NCI-H69 (cell line): ENCODE measurements at places on chromosomes 4 and X.

- DNase-seq, result no peak
Measured at GRCh38 chrX:16610121-16610621, 39.8 kb upstream of the S100G start.

GRCh38 chr4:66252291-66252690, 582.0 kb upstream of the EPHA5 start:
- DNase-seq, result peak; percentile 10

- no peak for DNase-seq
Measured at GRCh38 chr4:152972821-152973628, 36.9 kb downstream of the FHDC1 start.

DNA sequence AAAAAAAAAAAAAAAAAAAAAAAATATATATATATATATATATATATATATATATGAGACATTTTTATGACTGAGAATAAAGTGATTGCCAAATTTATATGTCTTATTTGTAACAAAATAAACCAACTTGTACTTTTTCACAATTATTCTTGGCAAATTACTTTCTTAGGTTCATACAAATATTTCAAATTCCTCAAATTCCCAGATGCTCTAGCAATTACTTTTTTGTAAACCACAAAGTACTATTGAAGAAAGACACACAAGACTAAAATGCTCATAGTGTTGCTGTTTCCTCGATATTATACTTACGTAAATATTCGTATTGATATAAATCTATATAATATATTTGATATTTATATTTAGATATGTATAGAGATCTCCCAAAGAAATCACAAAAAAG, 390.0 kb downstream of the FAT4 start:
- DNase-seq, result no peak

- no peak for DNase-seq
Measured at GRCh38 chr4:7185487-7186030, 6.8 kb upstream of the SORCS2 start.

DNA sequence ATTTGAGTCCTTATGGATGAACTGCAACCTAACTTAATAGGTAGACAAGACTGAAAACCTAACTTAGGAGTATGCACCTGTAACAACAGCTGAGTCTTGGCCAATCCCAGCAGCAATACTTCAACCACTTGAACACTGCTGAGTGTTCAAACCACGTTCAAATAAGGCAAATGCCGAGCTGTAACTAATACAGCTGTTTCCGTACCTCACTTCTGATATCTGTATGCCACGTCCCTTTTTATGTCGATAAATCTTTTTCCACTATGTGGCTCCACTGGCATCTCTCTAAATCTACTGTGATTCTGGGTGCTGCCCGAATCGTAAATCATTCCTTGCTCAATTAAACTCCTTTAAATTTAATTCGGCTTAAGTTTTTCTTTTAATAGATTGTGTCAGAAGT, 459.7 kb downstream of the INPP4B start:
- no peak for DNase-seq

DNA sequence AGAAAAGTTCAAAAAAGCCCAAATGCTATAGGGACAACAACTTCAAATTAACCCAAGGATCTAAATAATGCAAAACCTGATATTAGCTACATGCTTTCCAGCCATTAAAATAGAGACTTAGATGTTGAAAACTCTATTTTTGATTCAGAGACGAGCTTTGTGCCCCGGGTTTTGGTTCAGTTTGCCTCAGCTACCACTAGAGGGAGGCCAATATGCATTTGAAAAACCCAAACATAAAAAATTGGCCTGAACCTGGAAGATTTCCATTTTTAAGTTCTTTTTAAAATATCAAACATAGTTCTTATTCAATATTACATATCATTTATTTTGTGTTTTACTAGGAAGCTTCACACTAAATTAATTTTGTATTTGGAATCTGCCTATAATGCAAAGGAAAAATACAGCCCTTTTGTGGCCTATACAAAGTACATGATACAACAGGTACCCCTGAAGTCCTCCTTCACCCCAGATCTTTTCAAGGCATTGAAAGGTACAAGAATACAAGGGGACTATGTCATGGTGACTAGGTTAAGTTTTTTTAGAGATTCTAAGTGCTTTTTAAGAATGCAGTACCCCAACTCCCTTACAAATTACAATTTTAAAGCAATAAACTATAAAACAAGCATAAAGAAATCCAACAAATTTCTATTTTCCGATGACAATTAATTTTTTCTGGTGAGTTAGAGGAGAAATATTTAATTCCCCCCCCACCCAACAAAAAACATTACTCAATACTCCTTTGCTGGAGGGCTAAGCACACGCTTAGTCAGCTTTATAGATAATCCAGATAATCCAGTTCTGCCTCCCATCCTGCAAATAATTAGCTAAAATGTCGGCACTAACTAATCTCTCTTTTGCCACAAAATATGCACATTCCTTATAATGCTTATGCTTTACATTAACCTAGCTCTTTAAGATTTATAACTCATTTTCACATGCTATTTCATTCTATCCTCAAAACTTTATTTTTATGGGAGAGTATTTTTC, 97.7 kb upstream of the PTPN13 start:
- peak; percentile 48 for DNase-seq

- no peak for DNase-seq
Measured at GRCh38 chrX:55213381-55213780, 6.8 kb upstream of the PAGE5 start.

GRCh38 chrX:148580016-148580415, 79.6 kb downstream of the AFF2 start:
- DNase-seq, result no peak

- DNase-seq, result peak; percentile 79
Measured at GRCh38 chr4:87007528-87008446, 73.0 kb downstream of the AFF1 start.

DNA sequence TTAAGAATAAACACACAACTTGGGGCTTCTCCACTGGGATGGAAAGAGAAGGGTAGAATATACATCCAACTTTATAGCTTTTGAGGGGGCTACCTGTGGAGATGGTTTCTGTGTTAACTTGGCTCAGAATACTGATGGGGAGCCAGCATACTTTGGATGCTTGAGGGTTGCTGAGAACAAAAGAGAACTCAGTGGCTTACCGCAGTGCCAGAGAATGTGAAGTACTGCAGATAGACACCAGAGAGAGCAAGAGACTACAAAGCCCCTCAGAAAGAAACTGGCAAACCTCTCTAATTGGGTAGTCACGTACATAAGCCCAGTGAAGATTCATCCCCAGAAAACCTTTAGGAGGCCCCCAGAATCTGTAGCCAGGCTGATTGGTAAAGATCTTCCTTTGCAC, 214.4 kb downstream of the DCHS2 start:
- DNase-seq, result no peak

GRCh38 chr4:122524176-122524575, 67.7 kb upstream of the IL2 start:
- DNase-seq, result no peak

- DNase-seq, result no peak
Measured at GRCh38 chr4:176359590-176359989, 39.8 kb downstream of the SPCS3 start.

DNA sequence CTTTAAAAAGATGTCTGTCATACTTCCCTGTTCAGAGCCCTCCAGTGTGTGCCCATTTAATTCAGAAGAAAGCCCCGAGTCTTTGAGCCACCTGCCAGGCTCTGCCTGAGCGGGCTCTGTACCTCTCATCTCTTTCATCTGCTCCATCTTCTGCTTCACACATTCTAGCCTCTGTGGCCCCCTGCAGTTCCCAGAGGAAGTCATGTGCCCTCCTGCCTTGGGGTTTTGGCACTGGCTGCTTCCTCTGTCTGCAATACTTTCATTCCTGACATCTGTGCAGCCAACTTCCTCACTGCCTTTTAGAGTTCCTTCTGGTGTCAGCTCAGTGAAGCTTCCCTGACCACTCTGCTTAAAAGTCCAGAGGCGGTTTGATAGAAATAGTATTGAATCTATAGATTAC, 6.2 kb upstream of the STK32B start:
- no peak for DNase-seq

- DNase-seq, result no peak
Measured at GRCh38 chrX:35858906-35859305, 60.6 kb upstream of the CFAP47 start.

GRCh38 chrX:19743386-19743785, 144.0 kb downstream of the SH3KBP1 start:
- DNase-seq, result no peak

- DNase-seq, result no peak
Measured at GRCh38 chr4:80921441-80921840, 109.1 kb upstream of the BMP3 start.

GRCh38 chr4:87895964-87896621, 63.3 kb downstream of the MEPE start:
- no peak for DNase-seq

DNA sequence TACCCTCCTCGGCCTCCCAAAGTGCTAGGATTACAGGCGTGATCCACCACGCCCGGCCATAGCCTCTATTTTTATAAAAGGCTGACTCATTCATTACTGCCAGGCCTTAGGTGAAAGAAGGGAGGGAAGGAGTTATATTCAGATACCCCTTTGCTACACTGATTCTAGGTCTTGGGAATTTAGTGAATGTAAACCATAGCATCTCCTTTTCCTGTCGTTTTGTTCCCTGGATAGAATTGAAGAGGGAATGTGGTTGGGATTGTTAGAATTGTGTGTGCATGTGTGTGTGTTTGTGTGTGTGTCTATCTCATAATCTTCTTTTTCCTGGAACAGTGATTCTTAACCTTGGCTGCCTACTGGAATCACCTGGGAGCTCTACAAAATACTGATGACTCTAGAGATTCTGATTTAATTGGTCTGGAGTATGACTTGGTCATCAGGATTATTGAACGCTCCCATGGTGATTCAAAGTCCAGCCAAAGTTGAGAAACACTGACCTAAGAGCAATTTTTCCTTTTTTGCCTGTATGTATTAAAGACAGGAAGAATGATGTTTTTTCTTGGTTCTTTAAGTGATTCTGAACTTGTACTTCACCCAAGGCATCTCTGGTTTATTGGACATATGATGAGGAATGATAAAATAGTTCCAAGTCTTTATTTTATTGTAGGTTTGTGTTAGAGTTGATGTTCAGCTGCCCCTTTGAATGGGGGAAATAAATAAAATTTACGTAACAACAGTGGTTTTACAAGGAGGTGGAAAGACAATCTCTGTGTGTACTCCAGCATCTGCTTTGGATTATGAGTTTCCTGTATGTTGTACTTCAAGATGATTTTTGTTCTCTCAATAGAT, 37.0 kb downstream of the NAP1L5 start:
- DNase-seq, result no peak

GRCh38 chrX:11059933-11060332, 51.2 kb upstream of the HCCS start:
- DNase-seq, result no peak

DNA sequence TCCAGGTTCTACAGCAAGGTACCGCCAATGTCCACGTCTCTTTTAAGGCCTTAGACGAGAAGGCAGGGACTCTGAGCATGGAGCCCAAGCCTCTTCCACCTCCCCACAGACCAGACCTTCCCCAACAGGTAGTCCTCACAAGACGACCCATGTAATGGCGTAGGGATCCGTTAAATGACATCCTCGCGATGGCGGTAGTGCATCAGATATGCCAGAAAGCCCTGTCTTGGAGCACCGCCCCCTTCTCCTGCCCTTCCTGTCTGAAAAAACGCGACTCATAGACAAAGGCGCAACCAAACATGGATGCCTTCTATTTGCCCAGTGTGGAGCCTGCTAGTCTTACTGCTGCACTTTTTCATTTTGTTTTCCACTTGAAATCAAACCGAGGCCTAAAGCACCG, 185.4 kb downstream of the OR13H1 start:
- no peak for DNase-seq

GRCh38 chrX:15939737-15940136, 85.1 kb upstream of the AP1S2 start:
- no peak for DNase-seq

DNA sequence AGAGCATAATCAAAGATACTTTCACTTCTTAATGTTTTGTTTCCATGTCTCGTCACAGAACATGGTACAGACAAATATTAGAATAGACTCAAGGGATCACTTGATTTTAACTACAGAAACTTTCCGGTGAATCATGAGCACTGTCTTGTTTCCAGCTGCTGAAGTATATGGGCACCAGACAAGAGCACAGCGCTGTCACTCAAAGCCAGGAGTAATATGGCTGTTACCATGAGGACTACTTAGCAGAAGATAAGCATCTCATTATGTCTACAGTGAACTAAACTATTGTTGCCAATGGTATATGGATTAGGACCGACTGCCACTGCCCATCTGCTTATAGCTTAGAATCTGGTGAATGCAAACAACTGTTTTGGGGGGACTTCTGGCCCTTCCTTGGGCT, 34.3 kb downstream of the MECP2 start:
- DNase-seq, result no peak

- DNase-seq, result peak; percentile 80
Measured at GRCh38 chr4:122152711-122153226, 638 bp downstream of the BLTP1 start.

- no peak for DNase-seq
Measured at GRCh38 chr4:37562592-37562991, 123.6 kb downstream of the RELL1 start.

- peak; percentile 4 for DNase-seq
Measured at GRCh38 chr4:55834086-55834795, 14.7 kb downstream of the EXOC1L start.

DNA sequence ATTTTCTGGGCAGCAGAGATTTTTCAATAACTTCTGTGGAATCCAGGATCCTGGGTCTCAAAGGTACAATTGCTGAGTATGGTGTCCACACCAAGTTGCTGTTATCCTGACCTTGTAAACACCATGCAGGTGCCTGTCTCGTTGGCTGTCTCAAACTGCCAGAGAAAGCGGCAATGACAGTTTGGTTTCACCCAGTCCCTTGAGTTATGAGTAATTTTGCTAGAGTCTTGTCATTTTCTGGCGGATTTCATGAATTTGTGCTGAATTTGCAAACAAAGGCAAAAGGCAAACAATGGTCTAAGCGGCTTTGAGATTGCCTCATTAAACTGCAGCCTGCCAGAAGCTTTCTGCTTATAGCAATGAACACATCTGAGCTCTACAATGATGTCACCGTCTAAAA, 847.9 kb downstream of the RAB28 start:
- no peak for DNase-seq

DNA sequence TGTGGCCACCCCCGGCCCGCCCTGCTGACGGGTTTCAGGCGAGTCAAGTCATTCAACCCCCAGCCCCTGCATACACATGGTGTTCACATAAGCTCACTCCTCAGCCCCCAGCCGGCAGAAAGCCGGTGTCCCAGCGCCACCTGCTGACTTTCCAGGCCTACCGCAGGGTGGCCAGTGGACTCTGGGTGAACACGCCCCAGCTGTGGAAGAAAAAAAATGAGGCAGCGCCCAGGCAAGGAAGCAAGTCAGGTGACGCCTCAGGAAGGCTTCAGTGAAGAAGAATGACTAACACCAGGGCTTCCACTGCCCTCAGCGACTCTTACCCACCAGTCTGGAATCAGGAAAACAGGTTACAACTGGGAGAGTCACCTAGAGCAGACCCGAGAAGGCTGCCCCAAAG, 15.8 kb downstream of the BCAP31 start:
- DNase-seq, result peak; percentile 28

- peak; percentile 0 for DNase-seq
Measured at GRCh38 chr4:52164116-52164515, 113.0 kb downstream of the SPATA18 start.
